ENCODE measurements at places on chromosomes 4 and X. TPM values are rescaled to one million over a fixed set of nuclear protein-coding genes. Genes with fewer than 3 reads are reported as not detected.

DNA sequence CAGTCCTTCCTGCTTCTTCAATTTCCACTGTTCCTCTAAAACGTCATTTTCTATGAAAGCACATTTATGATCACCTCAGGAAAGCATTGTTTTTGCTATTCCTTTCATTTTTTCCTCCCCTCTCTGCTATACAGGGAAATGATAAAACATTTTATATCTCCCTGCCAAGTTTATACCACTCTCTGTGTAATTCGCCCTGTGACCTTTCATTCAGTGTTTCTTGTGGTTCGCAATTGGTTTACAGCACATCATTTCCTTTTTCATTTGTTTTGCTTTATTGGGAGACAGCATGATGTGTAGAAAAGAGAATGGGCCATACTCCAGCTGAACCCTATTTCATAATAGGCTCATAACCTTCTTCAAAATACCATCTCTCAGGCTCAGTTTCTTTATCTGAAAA is 99.9 kb upstream of the RAPGEF2 start:
- no peak for DNase-seq

DNA sequence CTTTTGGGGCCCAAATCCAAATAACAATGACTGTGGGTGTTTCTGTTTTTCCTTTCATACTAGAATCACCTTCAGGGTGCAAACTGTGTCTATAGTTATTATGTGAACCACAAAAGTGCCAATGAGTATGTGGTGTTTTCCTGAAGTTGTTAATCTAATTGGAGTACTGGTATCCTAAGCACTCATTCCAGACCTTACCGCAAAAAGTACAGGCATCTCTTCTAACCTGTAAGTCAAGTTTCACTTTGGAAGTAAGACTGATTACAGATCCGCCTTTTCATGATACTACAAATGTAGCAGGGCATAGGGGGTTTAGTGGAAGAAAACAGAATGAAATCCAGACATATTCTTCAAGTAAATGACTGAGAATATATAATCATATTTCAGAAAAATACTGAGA is 16.1 kb downstream of the COQ2 start:
- no peak for DNase-seq

Gene TKTL2
- total RNA-seq = not detected

Gene GBA3
- not detected for total RNA-seq
